ENCODE measurements at places on chromosomes 3 and 15.

GRCh38 chr3:172836390-172836997 is 86.0 kb downstream of the ECT2 start:
- no peak for DNase-seq

DNA sequence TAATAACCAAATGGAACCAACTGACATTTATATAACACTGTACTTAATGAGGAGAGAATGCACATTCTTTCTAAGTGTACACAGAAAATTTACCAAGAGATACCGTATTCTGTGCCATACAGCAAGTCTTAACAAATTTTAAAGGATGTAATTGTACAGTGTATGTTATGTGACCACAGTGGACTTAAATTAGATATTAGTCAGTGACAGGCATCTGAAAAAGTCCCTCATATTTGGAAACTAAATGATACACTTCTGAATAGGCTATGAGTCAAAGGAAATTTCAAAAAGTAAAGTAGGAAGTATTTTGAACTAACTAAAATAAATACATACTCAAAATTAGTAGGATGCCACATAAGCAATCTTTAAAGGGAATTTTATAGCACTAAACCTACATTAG is 59.6 kb upstream of the P3H2 start:
- no peak for DNase-seq

DNA sequence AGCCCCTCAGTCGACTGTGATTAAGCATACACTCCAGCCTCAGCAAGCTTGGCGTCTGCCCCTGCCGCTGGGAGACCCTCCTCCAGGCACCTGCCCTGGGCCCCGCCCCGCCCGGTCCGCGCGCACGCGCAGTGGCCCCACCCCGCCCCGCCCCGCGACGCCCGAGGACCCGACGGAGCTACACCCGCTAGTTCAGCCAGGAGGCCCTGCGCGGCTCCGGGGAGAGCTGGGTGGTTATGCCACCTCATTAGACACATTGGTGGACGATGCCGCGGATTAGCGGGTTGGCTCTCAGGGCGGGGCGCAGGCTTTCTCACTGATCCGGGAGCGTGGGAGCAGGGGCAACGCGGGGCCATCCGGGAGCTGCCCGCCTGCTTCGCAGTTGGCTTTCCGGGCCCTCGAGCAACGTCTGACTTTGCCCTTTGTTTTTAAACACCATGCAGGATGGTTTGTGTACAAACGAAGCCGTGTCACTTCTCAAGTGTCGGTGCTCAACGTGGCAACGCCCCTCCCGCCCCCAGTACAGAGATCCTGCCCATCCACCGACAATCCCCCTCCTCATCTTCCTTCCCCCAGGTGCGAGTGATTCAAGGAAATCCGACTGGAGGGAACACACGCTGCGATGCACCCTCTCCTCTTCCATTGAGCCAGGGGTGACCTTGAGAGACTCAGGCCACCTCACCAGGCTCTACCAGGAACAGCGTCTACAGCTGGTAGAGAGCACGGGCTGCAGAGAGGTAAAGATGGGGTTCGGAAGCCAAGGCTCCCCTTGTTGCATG is 109.3 kb downstream of the SHQ1 start:
- DNase-seq, result peak; percentile 84

DNA sequence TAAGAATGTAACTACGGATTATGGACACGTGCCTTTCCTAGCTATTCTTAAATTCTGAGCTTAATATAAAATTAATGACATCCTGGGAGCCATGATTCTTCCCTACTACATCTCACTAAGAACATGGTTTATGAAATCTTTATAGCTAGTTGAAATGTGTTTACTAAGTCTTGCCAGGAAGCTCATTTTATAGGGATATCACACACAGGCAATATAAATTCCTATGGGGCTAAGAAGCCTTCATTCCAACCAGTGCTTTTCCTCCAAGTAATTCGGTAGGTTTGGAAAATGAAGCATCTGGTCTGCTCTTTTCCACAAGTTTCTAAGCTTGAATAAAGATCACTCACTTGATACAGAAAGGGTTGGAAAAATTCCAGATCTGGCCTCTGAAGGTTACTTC is 802.6 kb downstream of the FHIT start:
- DNase-seq, result no peak

DNA sequence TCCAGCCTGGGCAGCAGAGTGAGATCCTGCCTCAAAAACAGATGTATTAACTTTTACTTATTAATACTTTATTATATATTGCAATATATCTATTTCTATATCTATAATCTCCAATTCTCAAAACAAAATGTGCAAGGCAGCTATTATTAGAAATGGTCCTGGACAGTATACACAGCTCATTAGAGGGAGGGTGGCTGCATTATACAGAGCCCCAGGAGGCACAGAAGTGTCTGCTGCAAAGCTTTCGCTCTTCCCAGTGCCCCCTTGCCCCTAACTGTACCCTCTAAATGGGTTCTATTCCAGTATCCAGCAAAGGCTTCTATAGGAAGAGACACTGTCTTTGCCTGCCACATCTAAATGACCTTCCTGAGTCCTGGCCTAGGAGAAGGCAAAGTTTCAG is 24.5 kb downstream of the ARL14 start:
- no peak for DNase-seq

DNA sequence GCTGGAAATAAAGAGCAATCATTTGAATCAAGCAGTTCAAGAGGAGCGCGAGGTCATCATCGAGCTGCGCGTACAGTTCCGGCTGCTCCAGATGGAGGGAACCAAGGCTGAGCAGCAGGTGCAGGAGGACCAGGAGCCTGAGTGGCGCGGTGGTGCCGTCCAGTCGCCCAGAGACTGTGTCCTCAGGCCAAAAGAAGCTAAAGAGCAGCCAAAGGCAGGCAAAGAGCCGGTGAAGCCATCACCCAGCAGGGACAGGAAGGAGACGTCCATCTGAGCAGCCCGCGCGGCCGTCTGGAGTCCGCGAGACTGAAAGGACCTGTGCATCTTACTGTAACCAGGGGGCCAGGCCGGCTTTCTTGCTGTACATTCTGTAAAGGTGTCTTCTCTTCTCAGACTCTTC is 277.2 kb upstream of the TTC14 start:
- no peak for DNase-seq

- DNase-seq, result no peak
These were observed 3.9 kb upstream of the RNU6-1 start for GRCh38 chr15:67843571-67844387.

DNA sequence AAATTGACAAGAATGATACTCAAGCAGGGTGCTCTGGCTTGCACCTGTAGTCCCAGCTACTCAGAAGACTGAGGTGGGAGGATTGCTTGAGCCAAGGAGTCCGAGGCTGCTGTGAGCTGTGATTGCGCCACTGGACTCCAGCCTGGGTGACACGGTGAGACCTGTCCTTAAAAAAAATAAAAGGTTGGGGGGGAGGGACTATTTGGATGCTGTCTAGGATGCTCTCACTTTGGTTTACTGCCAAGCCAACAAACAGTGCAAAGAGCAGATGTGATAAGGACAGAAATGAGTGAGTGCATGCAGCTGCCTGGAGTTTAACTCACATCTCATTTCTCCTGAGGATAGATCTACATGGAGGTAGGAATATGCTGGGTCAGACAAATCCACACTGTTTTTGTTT is 130.0 kb downstream of the FRMD4B start:
- no peak for DNase-seq

DNA sequence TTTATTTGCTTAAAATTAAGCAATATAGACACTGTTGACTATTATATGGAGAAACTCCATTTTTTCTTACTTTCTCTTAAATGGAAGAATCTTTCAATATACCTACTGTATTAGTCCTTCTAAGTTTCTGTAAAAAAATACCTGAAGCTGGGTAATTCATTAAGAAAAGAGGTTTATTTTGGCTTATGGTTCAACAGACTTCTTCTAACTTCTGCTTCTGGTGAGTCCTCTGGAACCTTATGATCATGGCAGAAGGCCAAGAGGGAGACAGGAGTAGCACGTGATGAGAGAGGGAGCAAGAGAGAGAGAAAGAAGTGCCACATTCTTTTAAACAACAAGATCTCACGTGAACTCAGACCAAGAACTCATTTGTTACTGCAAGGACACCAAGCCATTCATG is 573.3 kb downstream of the MCTP2 start:
- no peak for DNase-seq

- DNase-seq, result no peak
These were observed 98.1 kb downstream of the TMCC1 start for GRCh38 chr3:129795186-129796010.

GRCh38 chr15:67946701-67947100 is 106.9 kb upstream of the RNU6-1 start:
- DNase-seq, result no peak

DNA sequence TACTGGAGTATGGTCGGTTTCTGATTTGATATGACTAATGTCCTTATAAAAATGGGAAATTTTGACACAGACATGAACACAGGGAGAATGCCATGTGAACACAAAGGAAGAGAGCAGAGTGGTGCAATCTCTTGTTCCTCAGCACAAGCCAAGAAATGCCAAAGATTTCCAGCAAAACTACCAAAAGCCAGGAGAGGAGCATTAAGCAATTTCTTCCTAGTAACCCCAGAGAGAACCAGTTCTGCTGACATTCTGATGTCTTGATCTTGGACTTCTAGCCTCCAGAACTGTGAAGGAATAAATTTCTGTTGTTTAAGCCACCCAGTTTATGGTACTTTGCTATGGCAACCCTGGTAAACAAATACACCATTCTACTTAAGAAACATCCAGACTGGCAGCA is 227.8 kb upstream of the MRPL3 start:
- DNase-seq, result no peak

GRCh38 chr3:21750080-21750696 is 822 bp downstream of the ZNF385D start:
- no peak for DNase-seq

DNA sequence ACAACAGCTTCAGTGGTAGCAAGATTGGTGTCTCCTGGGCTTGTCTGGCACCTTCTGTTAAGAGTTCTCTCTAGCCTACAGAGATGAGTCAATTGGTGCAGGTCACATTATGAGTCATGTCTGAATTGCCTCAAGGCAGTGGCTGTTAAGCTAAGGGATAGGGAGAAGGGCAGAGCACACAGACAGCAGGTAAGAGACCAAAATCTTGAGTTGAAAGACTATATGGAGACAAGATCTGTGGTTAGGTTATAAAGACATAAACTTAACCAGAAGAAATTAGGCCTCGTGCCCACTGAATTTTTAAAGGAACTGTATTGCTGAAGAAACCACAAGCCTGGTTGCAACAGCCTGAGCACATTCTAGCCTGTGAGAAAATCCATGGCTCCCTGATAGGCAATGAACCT is 19.2 kb upstream of the KPNA1 start:
- DNase-seq, result no peak

- no peak for DNase-seq
These were observed 77.7 kb upstream of the NUDT16 start for GRCh38 chr3:131303848-131304247.

- no peak for DNase-seq
These were observed 36.0 kb downstream of the MNS1 start for GRCh38 chr15:56428821-56429458.

DNA sequence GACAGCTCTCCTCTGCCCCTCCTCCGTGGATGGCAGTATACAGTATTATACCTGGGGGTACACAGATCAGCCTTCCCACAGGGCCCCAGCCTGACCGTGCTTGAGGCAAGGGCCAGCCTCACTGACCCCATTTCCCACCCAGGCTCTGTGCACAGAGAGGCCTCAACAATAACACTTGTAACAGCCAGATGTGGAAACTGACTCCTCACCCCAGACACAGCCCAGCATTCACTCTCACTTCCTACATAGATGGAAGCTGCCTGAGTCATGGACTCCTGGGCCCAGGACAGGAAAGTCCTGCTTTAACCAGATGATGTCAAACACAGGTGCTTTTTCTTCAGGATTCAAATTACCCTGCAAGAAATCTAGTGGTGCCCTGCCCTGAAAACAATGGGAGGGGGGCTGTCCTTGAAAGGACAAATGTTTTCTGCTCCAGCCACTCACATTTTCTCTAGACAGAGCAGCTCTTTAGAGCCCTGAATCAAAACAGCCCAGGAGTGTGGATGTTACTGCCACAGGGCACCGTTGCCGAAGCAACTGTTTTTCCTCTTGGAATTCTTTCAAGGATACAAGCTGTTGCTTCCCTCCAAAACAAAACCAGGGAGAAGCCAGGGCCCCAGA is 16.4 kb downstream of the CCDC12 start:
- DNase-seq, result no peak

GRCh38 chr3:193972832-193973231 is 163.1 kb upstream of the HES1 start:
- DNase-seq, result no peak

DNA sequence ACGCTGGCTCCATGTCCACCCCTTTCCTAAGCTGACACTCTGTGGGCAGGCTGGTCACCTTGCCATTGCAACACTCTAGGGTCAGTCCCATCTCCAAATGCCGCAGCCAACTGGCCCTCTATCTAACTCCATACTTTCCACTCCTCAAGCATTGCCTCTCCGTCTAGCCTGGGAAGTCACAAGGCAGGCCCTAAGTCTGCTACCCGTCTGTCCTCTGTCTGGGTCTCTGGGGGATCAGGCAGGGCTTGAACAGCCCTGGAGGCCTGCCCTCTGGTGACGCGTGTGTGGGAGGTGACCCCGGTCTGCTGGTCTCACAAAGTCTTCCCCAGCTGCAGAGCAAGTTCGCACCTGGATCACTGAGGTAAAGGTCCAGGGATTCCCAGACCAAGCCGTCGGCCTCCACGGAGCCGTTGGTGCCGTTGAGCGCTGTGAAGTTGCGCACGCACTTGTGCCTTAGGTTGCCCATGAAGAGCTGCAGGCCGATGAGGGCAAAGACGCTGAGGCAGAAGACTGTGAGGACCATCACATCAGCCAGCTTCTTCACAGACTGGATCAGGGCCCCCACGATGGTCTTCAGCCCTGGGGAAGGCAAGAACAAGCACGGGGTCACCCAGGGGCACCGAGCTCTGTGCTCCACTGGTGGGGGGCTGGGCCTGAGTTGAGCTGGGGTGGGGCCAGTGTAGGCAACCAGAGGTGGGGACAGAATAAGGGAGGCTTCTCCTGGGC is 39.9 kb downstream of the SCN5A start:
- DNase-seq, result no peak

DNA sequence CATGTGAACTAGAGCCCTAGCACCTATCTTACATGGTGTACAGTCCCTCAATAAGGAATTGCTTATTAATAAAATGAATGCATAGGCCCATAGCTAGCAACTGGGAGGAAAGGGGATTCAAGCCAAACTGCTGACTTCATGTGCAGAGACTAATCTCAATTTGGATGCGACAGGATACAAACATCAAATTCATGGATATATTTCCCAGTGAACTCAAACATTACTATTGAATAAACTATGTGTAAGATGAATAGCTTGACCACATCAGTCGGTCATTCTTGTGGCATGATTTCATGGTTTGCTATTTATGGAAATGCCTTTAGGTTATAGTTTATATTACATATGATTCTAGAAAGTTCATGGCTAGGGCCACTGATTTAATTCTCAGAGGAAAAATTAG is 268.6 kb upstream of the SLITRK3 start:
- no peak for DNase-seq

GRCh38 chr3:42066516-42067181 is 24.5 kb upstream of the TRAK1 start:
- DNase-seq, result no peak

- peak; percentile 31 for DNase-seq
These were observed 1.6 kb downstream of the PARP3 start for GRCh38 chr3:51943451-51944391.

DNA sequence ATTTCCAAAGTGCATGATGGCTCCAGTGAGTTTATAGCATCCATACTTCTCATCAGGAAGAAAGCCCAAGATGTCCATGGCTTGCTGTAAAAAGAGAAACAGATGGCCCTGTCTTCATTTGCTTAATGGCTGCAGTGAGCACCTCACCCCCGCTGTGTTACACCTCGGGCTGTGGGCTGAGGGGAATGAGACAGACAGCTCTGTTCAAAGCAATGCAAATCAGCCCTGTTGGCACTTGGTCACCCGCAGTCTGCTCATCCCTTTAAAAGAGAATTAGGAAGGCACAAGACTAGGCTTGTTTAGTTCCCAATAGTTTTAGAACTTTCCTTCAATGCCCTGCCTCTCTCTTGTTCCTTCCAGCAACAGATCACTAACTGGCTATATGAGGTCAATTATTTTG is 25.2 kb downstream of the MYH15 start:
- no peak for DNase-seq
